ENCODE measurements at places on chromosomes 5 and 9.
A peak's percentile ranks its signal among the peaks of the same experiment; 100 is the strongest.

- DNase-seq: no peak
Observed at GRCh38 chr5:97666783-97667182, 483.7 kb upstream of the RIOK2 start.

DNA sequence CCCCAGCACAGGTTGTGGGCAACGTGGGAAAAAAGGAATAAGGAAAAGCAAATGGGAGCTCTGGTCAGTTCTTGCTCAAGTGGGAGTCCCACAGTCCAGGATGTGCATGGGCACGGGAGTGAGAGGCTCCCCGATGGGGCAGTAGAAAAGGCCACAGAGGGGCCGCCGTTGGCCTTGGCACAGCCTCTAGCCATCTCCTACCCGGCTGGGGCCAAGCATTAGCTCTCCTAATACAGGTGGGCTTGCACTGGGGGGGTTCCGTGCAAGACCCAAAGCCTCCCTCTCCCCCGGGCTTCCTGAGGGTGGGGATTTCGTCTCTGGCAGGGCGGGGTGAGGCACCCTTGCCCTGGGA, 212.2 kb upstream of the MVB12B start:
- no peak for DNase-seq

DNA sequence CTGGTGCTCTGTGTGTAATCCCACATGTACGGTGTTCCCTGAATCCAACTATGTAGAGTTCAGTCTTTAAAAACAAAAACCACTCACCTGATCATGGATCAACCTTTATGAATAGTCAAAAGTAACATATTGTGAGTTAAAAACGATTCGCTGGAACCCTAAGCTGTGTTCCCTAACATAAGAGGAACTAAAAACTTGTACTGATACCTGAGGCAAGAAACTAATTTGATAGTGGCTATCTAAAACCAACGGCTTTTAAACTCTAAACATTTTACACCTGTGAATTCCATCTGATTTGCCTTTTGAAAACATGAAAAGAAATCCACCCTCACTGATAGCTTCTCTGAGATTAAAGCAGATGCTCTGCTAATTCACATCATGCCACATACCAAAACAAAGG, 101.5 kb downstream of the DEPDC1B start:
- no peak for DNase-seq

DNA sequence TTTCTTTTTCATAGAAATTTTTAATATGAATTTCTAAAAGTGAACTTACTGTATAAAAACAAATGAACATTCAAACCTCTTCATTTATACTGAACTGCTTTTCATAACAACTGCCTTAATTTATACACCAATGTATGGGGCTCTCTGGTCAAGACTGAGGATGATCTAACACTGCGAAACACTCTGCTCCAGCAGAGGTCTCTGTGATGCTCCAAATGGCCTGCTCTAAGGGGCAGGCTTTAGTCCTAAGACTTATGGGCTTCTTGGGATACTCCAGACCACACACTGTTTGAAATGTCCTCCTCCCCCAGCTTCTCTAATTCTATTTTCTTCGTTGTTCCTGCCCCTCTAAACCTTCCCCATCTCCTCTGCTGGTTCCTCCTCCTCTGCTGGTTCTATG, 58.5 kb downstream of the LIFR start:
- peak; percentile 15 for DNase-seq

DNA sequence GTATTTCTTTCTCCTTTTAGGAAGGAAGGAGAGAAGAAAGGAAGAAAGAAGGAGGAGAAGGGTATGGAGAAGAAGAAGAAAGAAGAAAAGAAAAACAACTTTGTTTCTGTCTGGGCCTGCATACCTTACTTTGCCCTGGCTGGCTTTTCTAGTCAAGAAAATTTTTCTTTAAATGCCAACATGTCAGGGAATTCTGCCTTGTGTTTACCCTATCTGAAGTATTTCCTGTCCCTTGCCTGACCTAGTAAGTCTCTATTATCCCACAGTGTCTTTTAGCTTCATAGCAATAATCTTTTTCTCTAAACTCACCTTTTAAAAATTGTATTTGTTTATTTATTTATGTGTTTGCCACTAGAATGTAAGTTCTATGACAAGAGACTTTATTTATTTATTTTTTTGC, 1864.1 kb downstream of the EFNA5 start:
- DNase-seq: no peak

DNA sequence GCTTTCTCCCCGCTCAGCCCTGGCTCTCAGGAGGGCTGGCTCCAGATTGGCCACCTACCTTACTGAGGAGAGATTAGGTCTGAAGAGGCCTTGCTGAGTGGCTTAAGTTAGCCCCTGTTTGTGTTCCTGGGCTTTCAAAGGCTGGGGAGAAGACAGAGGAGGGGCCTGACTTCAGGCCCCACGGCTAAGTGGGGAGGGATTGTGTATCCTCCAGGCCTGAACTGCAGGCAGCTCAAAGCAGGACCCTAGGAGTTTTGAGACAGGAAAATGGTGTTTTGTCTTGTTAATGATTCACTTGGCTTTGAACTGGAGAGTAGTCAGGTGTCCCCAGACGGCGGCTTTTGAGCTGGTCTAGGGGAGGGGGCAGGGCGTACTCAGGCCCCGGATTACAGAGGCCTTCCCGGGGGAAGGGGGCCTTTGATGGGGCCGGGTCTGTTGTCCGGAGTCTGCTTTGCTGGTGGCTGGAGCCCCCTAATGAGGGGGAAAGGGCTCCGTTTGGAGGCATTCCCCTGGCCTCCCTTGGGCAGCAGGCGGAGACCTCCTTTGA, 162.0 kb upstream of the SMIM23 start:
- no peak for DNase-seq

GRCh38 chr5:146788898-146789297, 89.7 kb downstream of the PPP2R2B start:
- DNase-seq: no peak

DNA sequence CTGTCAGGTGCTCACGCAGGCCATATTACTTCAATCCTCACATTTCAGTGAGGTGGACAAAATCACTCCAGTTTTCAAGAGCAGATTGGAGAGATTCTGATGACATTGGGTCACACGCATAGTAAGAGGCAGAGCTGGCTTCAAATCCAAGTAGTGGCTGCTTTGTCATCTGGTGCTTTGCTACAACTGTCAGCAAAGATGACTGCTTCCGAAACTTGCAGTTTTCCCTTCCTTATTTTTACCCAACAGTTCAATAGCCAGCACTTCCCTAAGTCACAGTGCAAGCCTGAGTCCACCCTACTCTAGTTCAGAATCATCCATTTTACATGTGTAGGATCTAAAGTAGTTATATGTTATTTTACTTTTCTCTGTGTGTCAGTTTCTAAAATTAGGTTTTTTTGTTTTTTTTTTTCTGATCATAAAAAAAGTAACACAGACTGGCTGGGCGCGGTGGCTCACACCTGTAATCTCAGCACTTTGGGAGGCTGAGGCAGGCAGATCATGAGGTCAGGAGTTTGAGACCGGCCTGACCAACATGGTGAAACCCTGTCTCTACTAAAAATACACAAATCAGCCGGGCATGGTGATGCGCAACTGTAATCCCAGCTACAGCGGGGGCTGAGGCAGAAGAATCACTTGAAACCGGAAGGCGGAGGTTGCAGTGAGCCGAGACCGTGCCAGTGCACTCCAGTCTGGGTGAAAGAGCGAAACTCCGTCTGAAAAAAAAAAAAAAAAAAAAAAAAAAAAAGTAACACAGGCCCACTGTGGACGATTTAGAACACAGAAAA, 49.6 kb downstream of the ANKDD1B start:
- no peak for DNase-seq

GRCh38 chr9:114836769-114837168, 30.9 kb upstream of the TNFSF15 start:
- no peak for DNase-seq

DNA sequence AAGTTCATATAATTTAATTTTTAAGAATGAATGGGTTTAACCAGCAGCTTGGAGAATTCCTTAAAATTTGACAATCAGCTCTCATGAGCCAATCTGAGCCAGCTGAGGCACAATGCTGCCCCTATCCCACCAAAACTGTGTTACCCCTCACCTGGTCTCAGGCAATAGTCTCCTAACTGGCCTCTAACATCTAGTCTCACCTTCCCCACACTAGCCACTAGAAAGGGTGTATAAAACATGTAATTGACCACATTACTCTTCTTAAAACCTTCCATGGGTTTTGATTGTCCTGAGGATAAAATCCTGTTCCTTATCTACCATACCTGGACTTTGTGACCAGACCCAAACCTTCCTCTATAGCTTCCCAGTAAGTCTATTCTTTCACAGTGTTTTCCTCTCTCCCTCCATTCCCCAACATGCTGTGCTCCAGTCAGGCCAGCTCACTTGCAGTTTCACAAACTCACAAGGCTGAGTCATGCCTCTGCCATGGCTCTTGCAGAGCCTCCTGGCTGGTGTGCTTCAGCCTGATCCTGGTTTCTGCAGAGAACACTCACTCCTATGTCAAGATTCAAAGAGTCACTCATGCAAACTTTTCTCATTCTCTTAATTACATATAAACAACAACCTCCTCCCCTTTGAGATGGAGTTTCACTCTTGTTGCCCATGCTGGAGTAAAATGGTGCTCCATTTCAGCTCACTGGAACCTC, 16.0 kb upstream of the ZCCHC7 start:
- no peak for DNase-seq

All from SK-N-DZ (cell line).